ENCODE measurements at places on chromosomes 3 and 15. TPM values are rescaled to one million over a fixed set of nuclear protein-coding genes. Genes with fewer than 3 reads are reported as not detected.

DNA sequence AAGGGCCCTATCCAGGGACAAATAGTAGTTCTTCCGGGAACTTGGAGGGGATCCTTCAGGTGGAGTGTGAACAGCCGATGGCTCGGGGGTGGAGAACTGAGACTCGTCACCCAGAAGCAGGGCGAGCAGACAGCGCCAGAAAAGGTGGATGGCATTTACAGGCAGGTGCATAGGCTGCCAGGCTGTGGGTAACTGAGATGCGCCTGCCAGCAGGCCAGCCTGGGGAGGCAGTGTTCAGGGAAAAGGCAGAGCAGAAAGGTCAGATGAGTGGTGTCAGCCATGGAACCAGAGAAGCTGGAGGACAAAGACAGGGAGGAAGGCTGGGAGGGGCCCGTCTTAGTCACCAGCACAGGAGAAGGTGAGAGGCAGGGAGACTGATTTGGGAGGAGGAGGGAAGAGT is 53.0 kb upstream of the SEC22A start:
- DNase-seq = peak; percentile 72

- DNase-seq = no peak
Observed at GRCh38 chr3:30526031-30526430, 80.4 kb upstream of the TGFBR2 start.

GRCh38 chr3:58491506-58492402 is at the start of gene KCTD6:
Gene KCTD6, plus strand, starts transcription at chr3:58492096. Its CDS starts 6,660 bp downstream, at chr3:58498756.
- peak; percentile 97 for DNase-seq

DNA sequence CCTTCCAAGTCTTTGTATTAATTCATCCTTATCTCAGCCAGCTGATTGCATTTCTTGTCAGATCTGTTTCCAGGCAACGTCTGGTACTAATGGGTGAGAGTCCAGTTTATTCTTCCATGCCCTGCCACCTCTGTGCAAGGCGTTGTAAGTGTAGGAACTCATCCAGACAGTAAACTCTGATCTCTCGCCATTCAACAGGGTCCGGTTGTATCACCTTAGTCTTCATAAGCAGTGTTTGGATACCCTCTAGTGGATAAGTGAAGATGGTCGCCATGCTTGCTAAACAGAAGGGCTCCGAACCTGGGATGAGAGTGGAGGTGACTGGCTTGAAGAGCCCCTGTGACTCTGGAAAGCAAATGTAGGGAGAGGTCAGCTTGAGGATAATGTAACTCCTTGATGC is 51.6 kb upstream of the CMTM7 start:
- no peak for DNase-seq

DNA sequence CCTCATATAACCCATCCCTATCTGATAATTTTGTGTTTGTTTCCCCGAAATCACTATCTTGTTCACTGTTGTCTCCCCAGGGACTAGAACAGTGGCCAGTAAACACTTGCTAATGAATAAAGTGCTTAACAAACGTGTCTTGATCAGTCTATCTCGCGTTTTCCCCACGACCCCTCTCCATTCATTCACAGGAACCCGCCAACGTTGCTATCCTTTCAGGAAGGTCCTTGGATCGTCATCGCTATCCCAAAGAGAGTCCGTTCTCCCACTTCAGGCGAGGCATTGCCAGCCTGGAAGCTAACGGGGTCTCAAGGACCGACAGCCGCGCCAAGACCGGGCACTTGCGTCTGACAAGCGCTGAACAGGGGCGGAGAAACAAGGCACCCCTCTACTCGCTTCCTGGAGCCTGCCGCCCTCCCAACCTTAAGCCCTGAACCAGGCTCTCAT is 344 bp downstream of the LINS1 start:
- no peak for DNase-seq

DNA sequence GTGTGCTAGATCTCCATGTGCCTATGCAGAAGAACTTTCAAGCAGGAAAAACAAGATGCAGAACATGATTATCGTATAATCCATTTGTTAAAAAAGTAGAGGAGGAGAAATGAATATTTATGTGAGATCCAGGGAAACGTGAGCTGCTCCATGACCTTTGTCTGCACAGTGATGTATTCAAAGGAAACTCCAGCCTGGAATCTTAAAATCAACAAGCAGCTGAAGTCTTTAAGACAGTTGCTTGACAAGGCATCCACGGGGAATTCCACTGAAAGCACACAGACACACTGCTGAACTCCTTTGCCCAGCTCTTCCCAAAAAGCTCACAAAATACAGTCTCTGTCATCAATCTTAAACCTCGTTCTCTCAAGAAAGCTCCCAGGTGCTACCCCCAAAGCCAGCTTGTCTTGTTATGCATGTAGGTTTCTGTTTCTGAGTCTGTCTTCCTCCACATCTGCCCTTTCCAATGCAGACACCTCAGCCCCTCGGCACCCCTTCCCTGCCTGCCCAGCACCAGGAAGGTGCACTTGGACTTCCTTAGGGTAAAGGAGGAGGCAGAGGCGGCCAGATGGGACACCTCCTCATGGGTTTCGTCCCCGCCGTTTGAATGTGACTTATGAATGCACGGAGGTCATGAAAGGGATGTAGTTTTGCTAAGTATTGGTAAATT is 28.7 kb downstream of the LRRK1 start:
- no peak for DNase-seq

GRCh38 chr15:28921919-28922706 is 36.3 kb downstream of the APBA2 start:
- no peak for DNase-seq

- DNase-seq = no peak
Observed at GRCh38 chr15:75468913-75469598, 17.6 kb upstream of the SIN3A start.

- no peak for DNase-seq
Observed at GRCh38 chr3:47606165-47606564, 27.5 kb upstream of the CSPG5 start.

GRCh38 chr3:43423142-43423541 is 136.8 kb downstream of the SNRK start:
- no peak for DNase-seq

DNA sequence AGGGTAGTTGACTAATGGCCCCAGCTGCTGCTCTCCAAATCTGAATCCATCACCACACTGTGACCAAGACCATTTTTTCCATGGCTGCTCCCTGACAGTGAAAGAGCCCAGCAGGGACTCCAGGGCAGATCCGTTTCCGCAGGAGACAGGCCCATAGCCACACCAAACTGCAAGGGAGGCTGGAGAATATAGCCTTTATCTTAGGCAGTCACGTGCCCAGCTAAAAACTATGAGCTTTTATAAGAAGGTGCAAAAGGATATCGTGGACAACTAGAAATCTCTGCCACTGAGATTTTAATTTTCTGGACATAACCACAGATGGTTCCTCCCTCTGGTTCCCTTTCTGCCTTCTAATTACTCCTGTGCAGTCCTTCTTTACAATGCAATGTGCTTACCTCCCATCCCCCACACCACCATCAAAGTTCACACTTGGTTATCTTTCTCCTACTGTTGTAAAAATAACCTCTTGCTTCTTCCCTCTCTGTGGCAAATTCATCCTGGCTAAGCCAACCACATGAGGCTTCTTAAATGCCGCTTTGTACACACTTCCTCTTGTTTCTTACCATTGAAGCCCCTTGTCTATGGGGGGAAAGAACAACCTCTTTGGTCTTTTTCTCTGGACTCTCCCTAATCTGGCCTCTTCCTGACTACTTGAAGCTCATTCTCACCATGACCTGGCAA is 233.7 kb downstream of the SHQ1 start:
- DNase-seq = no peak

DNA sequence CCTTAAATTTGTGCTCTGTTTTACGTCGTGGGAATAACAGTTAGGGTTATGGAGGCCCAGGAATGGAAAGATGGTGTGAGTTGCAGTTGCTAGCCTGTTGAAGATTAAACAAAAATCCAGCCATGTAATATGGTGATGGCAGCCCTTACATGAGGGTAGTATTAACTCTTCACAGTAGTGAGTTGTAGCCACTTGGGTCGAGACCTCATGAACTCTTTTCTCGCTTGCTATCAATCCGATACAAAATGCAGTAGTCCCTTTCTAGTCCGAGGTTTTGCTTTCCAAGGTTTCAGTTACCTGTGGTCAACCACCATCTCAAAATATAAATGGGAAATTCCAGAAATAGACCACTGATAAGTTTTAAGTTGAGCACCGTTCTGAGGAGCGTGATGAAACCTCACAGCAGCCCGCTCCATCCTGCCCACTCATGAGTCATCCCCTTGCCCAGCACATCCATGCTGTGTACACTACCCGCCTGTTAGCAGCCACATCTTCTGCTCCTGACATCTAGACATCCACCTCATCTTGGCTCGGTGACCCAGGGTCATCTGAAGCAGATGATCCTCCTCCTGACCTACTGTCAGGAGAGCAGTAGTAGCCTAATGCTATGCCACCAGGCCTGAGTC is 177.9 kb downstream of the CDIN1 start:
- DNase-seq = no peak

- no peak for DNase-seq
Observed at GRCh38 chr15:69056365-69056764, 41.9 kb downstream of the NOX5 start.

- no peak for DNase-seq
Observed at GRCh38 chr3:25648925-25649830, 15.5 kb downstream of the TOP2B start.

GRCh38 chr3:69791919-69792399 is 52.7 kb downstream of the MITF start:
- no peak for DNase-seq

DNA sequence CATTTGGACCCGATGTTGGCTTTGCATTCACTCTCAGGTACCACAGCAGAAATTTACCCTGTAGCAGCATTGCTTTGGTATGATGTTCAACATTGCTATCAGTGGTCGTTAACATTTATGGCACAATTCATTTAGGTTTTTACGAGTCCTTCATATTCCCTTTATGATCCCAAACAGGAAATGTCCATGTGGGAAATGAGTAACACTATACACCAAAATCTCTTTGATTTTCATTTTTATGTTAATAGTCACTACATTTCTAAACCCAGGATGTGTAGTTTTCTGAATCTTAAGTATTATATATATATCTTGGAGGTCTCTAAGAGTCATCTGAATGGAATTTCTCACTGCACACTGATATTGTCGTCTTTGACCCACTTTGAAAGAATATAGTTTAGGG is 78.5 kb upstream of the RBMS3 start:
- no peak for DNase-seq

- DNase-seq = no peak
Observed at GRCh38 chr15:66169023-66169422, 84.5 kb downstream of the MEGF11 start.

DNA sequence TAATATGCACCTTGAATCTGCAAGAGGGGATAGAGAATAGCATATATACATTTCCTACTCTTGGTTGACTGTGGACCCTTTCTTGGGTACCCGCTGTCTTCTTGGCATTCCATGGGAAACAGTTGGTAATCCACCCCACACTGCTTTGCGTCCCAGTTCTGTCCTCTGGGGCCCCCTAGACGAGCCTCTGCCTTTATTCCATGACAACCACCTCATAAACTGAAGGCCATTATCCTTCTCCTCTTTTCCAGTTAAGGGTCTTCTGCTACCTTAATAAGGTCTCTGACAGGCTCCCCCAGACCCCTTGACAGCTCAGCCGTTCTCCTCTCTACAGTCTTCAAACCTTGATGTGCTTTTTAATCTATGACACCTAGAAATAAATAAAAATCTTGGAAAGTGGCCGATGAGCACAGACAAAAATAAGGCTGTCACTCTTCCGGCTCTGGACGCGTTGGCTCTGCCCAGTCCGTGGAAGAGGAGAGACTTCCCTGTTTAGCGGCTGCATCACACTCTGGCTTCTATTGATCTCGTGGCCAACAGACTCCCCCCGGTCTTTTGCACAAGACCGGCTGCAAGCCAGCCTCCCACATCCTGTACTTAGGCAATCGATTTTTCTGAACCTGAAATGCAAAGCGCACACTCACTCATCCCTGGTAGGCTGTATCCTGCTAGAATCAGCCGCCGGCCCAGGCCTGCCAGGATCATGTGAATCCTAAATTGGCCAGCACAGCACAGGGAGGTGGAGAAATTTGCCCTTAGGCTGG is 251.0 kb upstream of the TLE3 start:
- DNase-seq = peak; percentile 75

DNA sequence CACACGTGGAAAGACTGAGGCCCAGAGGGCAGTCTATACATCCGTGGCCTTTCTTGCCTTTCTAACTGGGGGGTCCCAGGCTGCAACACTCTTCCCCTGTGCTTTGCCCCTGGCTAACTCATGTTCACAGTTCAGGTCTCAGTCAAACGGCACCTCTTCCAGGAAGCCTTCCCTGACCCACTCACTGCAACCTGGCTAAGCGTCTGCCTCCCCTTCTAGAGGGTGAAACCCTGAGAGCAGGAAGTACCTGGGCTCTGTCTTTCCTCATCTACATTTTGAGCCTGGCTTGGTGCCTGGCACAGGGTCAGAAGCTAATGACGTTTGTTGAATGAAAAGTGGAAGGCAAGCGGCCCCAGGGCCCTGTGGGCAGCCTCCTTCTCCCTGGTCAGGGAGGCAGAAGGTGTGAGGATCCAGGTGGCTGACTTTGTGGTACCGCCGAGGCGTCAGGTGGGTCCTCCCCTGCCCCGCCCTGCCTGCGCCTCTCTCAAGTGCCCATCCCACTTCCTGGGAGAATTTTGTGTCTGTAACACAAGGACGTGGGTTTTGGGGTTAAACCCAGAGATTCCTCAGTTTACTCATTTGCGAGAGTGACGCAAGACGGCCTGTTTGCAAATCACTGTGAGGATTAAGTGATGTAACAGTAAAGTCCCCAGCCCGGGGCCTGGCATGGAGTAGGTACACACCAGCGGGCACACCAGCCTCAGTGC is 32.1 kb downstream of the DNASE1L3 start:
- DNase-seq = no peak

DNA sequence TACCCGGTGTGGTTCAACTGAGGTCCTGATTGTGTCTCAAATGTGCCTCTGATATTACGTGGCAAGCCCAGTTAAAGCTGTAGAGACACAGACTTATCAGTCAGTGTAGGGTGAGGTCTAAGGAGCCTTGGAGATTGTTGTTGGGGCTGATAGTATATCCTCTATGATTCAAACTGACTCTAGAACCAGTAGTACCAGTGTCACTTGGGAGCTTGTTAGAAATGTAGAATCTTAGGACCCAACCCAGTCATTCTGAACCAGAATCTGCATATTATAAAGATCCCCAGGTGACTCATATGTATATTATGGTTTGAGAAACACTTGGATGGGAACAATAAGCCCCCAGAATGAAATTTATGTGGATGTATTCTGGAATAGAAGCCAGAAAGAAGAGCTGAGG is 83.5 kb downstream of the PIK3R4 start:
- DNase-seq = no peak

DNA sequence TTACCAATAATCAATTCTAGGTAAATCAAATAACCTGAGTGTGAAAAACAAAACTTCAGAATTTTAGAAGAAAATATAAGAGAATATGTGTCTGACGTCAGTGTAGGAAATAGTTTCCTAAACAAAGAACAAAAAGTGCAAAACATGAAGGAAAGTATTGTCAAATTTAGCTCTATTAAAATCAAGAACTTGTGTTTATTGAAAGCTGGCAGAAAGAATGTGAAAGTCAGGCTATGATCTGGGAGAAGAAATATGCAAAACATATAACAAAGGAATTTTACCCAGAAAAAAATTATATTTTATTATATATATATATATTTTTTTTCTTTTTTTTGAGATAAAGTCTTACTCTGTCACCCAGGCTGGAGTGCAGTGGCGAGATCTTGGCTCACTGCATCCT is 129.1 kb upstream of the ANKRD28 start:
- no peak for DNase-seq

The HCLS1 gene
- 76.5 TPM for total RNA-seq

The ZKSCAN7 gene
- 3.6 TPM for total RNA-seq

The FETUB gene
- total RNA-seq = not detected

The CXCR6 gene
- total RNA-seq = 4.7 TPM

The CD200R1 gene
- total RNA-seq = 1.9 TPM

The SRGAP3 gene
- total RNA-seq = 3.2 TPM

The VWA5B2 gene
- total RNA-seq = not detected
